ENCODE measurements at places on chromosomes 12 and 14.

DNA sequence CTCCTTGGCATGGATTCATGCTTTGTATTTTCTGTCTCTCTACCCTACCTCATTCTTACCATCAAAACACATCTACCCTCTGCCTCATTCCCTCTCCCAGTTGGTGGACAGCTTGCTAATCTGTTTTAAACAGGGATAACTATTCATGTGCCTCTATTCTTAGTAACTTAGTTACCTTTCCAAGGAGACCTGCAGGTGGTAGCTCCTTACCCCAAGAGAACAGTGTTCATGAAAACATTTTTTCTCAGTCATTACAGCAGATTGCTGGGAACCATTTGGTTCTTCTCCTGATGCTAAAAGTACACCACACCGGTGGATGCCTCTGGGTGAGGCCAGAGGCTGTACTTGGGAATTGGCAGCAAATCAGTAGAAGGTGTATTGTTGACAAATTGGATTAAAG lies 73.0 kb downstream of the CMKLR1 start:
- no peak for DNase-seq

- DNase-seq, result no peak
Measured at GRCh38 chr14:64926398-64926995, 12.2 kb downstream of the CHURC1 start.

GRCh38 chr12:105221583-105222283 lies 14.2 kb downstream of the APPL2 start:
- no peak for DNase-seq

DNA sequence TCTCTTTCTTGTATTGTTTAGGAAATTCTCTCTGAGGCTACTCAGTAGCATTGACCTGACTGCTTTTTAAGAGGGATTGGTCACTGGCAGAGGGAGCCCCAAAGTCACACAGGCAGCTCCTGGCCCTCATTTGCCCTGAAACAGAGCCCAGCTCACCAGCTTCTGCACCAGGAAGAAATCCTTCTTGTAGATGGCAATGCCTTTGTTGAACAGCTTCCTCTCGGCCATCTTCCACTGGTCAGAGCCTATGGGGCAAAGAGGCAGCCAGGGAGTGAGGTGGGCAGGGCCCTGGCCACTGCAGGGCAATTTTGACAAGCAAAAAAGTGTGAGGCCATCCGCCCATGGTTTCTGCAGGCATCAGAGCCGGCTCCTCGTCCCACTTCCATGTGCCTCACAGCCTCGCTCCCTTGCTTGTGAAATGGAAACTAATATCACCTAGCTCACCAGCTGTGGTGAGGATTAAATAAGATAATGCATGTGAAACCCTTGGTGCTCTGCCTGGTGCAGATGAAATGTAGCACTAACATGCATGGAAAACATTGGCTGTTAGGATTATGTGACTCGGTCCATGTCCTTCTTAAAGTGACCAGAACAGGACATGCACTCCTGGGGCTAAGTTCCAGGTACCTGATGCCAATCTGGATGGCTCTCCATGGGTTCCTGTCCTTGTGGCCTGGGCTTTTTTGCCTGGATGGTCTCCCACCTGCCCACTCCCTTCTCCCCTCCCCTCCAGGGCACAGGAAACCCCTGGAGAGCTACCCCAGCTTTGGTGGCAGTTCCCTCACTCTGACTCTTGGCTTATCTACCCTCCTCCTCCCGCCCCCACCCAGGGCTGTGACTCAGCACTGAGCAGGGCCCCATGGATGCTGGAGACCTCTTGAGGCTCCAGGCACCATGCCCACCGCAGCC lies 11.2 kb upstream of the PNMA1 start:
- DNase-seq, result no peak

DNA sequence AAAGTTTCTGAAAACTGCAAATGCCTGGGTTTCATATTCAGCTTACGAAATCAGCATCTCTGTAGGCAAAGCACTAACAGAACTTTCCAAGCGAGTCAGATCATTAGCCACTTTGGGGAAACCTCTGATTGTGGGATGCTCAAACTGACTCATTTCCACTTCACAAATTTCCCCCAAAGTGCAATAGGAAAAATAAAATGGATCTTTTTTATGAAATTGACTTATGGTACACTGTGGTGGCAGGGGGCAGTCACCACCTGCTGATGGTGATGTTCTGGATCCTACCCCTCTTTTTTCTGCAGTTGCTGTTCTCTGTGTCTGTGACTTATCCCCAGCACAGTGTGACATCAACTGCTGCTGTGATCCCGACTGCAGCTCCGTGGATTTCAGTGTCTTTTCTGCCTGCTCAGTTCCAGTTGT lies 5.6 kb downstream of the TCTN1 start:
- peak; percentile 30 for DNase-seq

DNA sequence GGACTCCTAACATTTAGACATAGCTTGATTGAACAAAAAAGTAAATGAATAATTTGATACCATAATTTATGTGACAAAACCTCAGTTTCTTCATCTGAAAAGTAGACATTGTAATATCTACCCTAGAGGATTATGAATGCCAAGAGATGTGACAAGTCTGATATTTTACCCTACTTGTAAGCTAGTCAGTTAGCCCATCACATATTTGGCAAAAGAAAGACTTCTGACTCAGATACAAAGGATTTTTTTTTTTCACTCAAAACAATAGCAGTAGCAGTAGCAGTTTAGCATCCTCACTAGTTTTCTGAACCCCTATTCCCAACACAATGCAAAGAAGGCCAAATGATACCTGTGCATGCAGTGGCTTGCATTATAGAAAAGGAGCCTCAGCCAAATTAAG lies 377.3 kb upstream of the E2F7 start:
- DNase-seq, result no peak

DNA sequence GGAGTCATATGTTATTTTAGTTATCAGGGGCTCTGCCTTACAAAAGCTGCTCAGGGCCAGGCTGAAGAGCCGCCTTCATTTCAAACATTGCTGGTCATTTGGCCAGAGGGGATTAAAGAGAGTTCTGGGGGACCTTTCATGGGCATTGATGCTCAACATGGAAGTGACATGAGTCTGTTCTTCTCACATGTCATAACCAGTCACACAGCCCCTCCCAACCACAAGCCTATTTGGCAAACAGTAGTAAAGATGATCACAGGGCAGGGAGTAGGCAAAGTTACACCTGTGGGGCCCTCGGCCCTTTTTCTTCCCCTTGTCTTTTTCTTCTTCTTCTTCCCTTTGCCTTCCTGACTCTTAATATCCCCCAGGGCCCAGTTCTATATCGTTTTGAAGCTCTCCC lies 33.3 kb downstream of the CFAP54 start:
- DNase-seq, result no peak

GRCh38 chr12:82686168-82687020 lies at the start of gene TMTC2:
TMTC2 (plus strand) TSS chr12:82686906.
- DNase-seq, result peak; percentile 93

DNA sequence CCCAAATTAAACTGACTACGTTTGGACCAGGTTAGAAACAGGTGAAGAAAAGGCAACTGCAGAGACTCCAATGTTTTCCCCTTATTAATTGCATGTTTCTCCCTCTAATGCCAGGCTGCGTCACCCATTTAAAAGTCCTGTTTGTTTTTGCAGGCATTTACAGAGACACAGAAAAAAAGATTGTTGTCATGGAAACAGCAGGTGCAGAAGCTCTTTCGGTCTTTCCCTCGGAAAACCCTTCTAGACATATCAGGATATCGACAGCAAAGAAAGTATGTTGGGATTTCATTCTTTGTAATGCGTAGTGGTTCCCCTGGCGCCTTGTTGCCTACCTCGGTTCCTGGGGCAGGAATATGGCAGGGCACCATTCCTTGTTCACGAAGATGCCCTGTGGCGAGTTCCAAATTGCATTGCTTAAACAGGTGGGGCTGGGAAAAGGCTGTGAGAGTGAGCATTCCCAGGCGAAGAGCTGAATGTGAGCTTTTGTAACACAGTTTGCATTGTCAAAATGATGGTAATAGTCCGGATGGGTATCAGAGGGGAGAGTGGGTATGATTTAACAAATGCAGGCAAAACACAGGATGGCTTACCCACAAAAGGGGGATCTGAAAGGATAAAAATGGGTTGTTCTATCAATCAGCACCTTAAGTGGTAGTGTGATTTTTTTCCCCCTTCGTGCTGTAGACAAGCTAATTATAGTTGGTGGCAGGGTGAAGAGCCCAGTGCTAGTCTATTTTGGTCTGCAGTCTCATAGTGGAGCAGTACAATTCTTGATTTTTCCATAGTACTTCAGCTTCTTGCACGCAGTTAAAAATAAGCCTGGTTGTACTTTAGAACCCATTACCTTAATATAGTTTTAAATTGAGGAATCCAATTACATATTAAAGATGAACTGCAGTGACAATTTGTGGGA lies 132.4 kb downstream of the GCH1 start:
- no peak for DNase-seq

GRCh38 chr12:99984271-99985128 lies at the start of gene ANKS1B:
ANKS1B (minus strand) TSS chr12:99984936; CDS start chr12:99984237, 699 bp downstream.
- DNase-seq, result peak; percentile 12

DNA sequence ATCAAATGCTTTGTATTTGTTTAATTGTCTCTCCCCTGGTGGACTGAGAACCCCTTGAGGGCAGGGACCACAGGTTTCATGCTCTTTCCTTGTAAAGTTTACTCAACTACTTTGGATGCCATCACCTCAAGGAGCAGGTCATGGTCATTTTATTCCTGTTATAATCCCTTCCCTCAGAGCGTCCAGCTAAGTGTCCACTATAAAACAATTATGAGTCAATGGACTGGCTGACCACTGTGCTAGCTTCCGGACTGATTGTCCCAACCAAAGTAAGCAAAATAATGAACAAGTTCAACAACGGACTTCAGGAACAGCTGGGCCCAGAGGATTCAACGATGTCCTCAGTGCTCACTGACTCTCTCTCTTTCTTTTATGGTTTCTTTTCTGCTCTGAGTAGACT lies 18.2 kb downstream of the AK7 start:
- DNase-seq, result no peak

- DNase-seq, result no peak
Measured at GRCh38 chr12:14656846-14657245, 39.6 kb downstream of the GUCY2C start.

DNA sequence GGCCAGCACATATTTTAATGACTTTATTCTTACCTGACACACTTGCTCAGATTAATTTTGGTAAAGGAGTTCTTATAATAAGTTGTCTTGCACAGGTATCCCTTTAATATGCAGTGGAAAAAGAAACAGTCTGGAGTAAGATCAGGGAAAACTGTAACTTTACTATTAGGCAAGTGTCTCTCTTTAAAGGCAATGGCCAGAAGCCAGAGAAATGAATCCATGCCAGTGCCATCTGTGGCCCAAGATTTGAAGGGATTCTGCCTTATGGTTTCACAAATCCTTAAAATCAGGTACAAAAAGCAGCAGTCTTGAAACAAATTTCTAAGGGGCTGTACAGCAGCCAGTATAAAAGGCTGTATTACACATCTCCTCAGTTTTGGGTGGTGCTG lies 22.4 kb downstream of the NFYB start:
- no peak for DNase-seq

GRCh38 chr12:57865084-57865751 lies 18.7 kb upstream of the CTDSP2 start:
- peak; percentile 51 for DNase-seq

DNA sequence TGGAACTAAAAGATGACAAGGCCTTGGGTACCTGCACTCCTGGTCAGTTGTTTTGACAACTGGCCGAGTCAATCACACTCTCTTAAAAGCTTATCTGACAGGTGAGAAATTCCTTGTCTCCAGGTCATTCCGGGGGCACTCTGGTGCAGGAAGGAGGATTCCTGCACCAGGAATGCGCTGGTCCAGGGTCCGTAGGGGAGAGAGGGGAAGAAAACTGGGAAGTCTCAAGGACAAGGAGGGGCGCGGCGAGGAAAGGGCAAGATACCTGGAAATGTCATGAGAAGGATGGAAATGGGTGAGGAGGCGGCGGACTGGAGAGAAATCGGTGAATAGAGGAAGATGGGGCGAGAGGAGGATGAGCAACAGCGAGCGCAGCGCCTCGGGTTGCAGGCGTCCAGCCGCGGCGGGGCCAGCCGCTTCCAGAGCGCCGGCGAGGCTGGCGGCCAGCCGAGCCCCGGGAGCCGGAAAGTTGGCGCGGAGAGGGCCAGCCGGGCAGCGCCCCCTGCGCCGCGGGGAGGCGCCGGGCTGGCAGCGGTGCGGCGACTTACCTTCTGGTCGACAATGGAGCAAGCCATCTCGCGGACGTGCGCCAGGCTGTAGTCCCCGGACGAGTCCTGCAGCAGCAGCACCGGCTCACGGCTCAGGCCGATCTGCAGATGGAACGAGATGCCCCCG lies 809 bp downstream of the PRKD1 start:
- peak; percentile 20 for DNase-seq

GRCh38 chr12:113333877-113334785 lies 778 bp downstream of the SLC8B1 start:
- DNase-seq, result peak; percentile 56

DNA sequence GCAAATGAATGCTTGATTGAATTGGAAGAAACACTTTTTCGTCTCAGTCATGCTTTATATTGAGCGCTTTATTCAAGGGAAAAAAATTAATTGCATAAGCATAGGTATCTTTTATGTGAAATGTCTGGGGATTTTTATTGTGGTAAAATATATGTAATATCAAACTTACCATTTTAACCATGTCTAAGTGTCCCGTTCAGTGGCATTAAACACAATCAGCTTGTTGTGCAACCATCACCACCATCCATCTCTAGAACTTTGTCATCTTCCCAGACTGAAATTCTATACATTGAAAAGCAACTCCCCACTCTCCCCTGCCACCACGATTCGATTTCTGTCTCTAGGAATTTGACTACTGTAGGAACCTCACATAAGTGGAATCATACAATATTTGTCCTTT lies 39.8 kb downstream of the PHLDA1 start:
- no peak for DNase-seq

DNA sequence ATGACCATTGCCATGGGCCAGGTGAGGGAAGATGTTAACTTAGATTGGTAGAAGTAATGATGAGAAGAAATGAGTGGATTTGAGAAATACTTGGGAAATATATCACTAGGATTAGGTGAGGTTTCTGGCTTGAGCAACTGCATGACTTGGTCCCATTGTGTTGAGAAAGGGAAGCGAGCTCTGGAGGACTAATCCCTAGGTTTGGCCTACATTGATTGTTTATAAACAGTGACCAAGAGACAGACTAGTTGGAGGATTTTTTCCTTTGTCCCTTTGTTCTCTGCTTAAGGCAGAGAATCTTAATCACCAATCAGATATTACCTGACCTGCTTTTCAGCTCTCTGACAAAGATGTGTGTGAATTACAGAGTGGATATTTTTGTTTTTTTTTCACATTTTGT lies 100.5 kb downstream of the AEBP2 start:
- DNase-seq, result no peak

DNA sequence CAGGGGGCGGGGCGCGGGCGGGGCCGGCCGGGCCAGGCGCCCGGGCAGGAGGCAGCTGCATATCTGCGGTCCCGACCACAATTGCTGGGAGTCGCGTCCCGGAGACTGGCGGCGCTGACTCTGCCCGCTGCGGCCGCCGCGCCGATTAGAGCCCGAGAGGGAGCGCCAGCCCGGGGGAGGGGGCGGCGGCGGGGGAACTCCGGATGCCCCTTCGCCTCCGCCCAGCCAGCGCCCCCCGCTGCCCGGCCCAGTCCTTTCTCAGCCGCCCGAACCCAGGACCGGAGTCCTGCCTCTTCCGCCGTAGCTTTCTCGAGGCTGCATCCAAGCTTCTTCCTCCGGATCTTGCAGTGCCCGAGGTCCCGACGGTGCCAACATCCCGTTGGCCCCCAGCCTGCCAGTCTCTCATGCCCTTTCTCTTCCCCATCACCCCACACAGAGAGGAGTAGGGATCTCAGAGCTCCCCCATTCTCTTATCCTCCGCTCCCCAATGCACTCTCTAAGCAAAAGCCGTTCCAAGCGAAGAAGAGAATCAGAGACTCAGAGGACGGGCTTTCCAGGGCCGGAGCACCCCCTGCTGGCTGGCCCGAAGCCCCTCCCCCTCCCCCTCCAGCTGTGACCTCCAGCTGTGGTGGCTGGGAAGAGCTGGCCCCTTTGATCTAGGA lies 8.8 kb upstream of the SP7 start:
- peak; percentile 79 for DNase-seq

- no peak for DNase-seq
Measured at GRCh38 chr12:47206450-47207339, 126.9 kb upstream of the AMIGO2 start.

Measured in KBM-7 (cell line).